Urinary bladder (tissue), 4 donors: ENCODE measurements at places on chromosomes 2 and 18. TPM values are rescaled to one million over a fixed set of nuclear protein-coding genes. Genes with fewer than 3 reads are reported as not detected.

GRCh38 chr2:144161061-144161460 is 358.9 kb downstream of the ZEB2 start:
- DNase-seq: no peak

- DNase-seq: no peak
Observed at GRCh38 chr2:212532585-212532984, 6.0 kb downstream of the ERBB4 start.

- no peak for DNase-seq
Observed at GRCh38 chr2:140422759-140423158, 1642.6 kb upstream of the NXPH2 start.

DNA sequence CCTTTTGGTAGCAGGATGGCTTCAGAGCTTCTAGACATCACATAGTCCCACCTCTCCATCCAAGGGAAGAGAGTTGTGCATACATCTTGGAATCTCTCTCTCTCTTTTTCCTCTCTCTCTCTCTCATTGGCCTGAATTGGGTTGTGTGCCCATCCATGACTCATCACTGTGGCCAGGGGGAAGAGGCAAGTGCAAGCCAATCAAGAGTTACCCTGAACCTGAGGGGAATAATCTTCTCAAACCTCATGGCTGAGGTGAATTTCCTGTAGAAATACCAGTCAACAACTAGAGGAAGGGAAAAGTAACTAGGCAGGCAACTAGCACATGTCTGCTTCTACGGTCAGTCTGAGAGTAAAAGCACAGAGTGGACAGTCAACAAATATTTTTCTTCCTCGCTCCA is 7.3 kb upstream of the CHN1 start:
- no peak for DNase-seq

TUBB8B gene
- not detected for total RNA-seq

DNA sequence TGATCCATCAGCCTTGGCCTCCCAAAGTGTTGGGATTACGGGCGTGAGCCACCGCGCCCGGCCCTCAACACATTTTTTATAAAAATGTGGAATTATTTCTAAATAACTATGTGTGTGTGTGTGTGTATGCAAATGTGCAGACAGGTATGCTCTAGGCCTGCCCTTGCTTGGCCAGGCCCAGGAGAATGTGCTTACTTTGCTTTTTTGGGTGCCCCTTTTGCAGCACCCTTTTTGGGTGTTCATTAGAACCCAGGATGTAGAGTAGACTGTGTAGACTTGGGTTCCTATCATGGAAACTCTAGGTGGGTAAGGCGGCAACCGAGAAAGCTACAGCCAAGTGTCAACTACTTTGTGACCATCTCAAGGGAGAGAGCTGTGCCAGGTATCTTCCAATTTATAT is 11.7 kb upstream of the ITSN2 start:
- DNase-seq: no peak

DNA sequence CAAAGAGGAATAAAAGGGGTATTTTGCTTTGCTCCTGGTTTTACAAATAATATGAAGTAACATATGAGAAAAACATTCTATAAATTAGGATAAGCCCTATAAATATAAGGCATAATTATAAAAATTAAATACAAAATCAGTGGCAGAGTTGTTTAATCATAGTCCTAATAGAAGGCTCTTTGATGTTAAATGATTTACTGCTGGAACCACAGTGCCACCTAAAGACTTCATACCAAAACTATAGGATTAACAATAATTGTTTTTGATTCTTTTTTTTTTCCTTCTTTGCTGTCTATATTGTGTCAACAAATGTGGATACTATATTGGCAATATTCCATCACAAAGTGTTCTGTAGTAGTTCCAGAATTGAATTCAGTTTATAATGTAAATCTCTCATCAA is 837.7 kb upstream of the SLC39A10 start:
- DNase-seq: no peak

DNA sequence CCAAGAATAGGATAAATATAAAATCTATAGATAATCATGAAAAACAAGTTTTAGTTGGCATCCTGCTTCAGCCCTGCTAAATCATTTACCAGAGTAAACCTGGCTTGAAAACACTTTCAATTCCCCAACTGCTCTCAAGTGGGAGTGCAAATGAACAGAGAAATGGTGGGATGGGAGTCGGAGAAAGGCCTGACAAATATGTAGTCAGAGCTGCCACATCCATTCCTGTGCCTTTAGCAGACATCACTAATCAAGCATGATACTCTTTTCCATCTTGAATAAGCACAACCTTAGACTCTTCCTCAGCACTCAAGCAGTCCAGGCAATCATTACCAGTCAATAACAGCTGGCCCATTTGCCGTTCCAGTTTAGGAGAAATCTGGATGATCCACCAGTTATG is 101.3 kb downstream of the ANKRD44 start:
- no peak for DNase-seq

MDH1B gene
- total RNA-seq: 1.2 TPM

GRCh38 chr2:27772804-27773203 is 1.3 kb downstream of the MRPL33 start:
- DNase-seq: no peak

DNA sequence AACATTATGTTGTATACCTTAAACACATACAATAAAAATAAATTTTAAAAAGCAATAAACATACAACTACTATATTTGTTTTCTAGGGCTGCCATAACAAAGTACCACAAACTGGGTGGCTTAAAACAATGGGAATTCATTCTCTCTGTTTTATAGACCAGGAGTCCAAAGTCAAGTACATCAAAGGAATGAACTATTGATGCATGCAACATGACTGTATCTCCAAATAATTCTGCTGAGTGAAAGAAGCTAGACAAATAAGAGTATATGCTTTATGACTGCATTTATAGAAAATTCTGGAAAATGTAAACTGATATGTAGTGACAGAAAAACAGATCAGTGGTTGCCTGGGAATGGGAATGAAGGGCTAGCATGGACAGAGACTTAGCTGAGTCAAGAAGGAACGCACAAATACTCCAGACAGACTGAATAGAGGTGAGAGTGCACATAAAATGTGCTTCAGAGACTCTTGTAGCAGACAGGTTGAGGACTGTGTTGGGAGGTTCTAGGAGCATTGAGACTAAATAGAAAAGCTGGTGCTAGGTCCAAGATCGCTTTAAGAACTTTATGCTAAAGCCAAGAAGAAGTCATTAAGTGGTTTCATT is 11.0 kb upstream of the PLA2R1 start:
- DNase-seq: no peak

DNA sequence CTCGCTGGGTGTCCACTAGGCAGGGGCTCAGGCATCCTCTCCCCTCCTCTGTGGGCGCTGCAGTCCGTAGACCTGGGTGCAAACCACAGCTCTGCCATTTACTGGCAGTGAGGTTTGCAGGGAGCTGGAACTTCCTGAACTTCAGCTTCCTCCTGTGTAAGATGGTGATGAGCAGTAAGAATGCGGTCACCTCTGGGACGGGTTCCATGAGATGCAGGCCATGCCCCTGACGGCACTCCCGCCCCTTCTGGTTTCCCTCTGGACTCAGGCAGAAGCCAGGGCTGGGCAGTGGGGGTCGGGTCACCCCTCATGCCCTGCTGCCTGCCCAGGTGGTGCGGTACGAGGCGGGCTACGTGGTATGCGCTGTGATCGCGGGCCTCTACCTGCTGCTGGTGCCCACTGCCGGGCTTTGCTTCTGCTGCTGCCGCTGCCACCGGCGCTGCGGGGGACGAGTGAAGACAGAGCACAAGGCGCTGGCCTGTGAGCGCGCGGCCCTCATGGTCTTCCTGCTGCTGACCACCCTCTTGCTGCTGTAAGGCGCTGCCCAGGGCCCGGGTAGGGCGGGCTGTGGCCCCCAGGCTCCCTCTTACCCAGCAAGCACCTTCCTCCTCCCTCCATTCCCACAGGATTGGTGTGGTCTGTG is 1.5 kb downstream of the PROM2 start:
- no peak for DNase-seq

SERPINB7 gene
- not detected for total RNA-seq

DNA sequence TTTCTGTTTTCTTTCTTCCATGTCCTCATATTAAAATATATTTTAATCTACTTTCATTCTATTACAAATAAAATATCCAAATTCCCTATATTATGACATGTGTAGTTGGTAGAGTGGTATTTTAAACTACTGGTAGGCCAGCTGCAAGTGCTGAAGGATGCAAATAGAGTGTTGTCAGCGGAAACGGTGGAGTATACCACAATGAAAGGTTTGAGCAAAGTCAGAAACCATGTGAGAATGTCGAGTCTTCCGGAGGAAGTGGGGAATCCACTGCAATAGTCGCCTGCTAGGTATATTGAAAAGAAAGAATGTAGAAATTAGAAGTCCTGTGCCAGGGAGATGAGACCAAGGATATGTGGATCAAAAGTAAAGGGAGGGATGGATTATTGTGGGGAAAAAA is 373.9 kb downstream of the DSEL start:
- DNase-seq: no peak

DNA sequence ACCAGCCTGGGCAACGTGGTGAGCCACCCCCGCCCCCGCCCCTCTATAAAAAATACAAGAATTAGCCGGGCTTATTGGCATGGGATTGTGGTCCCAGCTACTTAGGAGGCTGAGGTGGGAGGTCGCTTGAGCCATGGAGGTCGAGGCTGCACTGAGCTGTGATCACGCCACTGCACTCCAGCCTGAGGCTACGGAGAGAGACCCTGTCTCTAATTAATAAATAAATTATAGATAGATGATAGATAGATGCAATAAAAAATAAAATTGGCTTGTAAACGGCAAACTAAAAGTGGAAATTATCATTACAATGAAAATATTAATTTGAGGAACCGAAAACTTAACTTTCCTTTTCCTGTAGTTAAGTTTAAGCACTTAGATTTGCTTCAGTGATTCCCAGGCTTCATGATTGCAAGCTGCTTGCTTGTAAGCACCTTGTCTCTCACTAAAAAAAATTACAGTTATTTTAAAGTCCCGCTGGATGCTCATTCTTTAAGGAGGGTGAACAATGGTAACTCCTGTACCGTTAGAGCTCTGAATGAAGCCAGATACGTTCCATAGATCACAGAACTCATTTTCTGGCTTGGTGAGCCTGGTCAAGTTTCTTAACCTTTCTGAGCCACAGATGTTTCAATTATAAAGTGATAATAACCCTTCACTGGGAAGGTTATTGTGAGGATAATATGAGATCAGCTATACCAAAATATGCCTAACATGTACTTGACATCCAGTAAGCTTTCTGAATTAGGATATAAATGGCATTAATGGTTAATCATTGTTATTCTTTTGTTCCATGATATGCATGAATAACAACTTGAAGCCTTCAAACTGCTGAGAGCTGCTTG is 9.3 kb upstream of the NARS1 start:
- DNase-seq: no peak

- no peak for DNase-seq
Observed at GRCh38 chr18:46152808-46153617, 48.8 kb downstream of the HAUS1 start.

DNA sequence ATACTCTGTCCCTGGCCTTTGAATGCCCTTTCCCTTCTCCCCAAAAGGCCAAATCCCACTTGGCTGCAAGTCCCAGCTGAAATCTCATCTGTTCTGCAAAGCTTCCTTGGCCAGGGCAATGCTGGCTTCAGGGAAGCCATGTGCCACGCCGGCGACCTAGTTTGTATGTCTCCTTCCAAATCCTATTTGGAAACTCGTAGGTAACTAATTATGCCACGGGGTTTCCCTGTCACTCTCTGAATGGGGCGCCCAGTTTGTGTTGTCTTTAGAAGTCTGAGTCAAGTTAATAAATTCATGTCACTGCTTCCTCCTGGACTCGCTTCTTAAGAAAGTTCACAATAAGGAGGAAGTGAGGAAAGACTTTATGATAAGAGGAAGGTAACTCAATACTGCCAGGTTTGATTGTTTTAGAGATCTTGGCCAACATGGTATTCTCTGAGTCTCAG is 19.1 kb downstream of the FHL2 start:
- DNase-seq: no peak

DNA sequence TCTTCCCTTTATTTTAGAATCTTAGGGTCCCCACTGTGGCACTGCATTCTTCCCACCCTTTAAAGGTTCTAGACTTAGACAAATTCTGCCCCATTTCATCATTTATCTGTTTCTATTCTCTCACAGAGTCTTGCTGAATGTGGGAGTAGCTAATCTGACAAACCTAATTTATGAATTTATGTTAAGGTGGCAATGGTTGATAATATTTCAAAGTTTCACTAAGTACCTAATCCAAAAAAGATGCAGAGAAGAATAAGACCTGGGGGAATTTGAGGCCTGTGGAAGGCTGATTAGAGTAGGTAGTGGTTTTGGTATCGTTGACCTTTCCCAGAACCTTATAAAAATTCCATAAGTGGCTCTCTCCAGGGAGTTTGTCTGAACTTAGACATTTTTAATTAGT is 18.0 kb downstream of the KCNE4 start:
- DNase-seq: no peak

DNA sequence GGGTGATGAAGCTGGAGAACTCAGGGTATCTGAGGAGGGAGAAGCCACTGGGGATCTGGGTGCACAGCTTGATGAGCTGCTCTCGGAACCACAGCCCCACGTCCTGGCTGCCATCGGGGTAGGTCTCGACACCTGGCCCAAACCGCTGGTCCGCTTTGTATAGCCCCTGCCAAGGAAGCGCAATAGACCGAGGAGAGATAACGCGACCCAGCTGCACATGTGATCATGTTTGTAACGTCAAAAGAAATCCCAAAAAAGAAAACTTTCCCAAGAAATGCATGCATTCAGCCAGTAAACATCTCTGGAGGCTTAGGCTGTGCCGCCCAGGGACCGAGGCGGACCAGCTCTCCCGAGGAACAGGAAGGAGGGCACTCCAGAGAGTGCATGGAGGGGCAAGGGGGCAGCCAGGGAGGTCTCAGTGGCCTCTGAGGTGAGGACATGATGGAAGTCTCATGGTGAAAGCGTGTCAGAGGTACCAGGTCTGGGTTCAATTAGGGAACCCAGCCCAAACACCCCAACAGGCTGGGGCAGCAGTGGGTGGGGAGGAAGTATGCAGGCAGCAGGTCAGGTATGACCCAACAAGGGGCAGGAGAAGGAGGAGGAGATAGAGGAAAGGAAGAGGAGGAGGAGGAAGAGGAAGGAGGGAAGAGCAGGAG is 28.3 kb downstream of the ANKMY1 start:
- no peak for DNase-seq

GRCh38 chr2:117856415-117857210 is 42.1 kb downstream of the DDX18 start:
- DNase-seq: no peak

DNA sequence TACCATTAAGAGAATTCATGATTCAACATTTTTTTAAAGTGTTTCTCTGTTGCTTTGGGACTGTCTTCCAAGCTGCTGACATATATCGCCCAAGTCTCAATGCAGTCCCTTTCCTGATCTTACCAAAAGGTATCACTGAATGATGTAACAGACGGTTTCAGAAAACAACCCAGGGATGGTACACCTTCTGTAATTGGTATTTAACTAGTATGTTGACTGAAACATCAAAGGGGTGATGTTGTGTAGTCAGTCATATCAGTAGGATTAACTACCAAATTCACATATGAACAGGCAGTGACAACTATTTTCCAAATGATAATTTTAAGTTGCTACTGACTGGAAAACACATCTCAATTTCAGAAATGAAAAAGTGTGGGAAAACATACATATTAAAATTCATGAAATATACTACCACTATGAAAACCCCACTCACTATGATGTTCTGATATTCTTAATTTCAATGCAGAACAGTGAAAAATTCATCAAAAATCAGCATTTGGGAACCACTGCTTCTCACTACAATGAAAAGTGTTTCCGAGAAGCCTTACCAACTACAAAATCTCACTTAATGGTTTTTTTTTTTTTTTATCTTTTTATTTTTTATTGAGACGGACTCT is 59.8 kb downstream of the MEMO1 start:
- DNase-seq: no peak

GRCh38 chr2:111072220-111072871 is 48.4 kb upstream of the BCL2L11 start:
- no peak for DNase-seq

AQP12B gene
- not detected for total RNA-seq
